ENCODE measurements at places on chromosomes 16 and 17.

DNA sequence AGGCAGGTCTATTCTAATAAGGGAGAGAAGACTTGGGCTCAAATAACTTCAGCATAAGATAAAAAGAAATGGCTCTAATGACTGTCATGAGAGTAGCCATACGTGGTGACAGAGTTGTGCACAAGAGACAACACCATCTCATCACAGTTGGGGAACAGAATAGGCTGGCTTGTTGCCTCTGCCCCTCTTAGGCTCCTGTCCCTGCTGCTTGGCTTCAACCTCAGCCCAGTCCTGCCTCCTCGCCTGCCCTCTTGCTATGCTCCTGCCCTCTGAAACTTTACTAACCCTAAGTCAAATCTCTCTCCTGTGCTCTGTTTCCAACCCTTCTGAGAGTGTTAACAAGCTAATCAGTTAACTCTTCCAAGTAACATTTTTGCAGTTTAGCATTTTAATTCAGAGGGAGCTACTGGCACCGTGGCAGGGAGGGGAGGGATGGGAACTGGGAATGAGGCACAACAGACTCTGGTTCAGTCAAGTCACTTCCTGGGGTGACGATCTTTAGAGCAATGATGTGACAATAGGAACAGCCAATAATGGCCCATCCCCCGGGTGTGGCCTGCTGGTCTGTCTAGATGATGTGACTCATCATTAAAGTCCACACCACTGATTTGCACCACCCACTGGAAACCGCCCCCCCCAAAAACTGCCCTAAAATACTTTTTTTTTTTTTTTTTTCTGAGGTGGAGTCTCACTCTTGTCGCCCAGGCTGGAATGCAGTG is 35.5 kb downstream of the DNAH17 start:
- no peak for DNase-seq

GRCh38 chr17:74951680-74952421 is 16.2 kb downstream of the OTOP3 start:
- DNase-seq, result no peak

DNA sequence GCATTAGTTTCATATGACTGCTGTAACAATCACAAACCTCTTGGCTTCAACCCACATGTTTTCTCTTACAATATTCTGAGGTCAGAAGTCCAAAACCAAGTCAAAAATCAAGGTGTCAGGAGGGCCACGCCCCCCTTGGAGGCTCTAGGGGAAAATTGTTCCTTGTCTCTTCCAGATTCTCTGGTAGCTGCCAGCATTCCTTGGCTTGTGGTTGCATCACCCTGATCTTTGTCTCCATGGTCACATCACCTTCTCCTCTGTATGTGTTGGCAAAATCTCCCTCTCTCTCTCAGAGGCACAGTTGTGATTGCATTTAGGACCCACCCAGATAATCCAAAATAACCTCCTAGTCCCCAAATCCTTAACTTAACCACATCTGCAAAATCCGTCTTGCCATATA is 105.8 kb downstream of the GAS7 start:
- no peak for DNase-seq

DNA sequence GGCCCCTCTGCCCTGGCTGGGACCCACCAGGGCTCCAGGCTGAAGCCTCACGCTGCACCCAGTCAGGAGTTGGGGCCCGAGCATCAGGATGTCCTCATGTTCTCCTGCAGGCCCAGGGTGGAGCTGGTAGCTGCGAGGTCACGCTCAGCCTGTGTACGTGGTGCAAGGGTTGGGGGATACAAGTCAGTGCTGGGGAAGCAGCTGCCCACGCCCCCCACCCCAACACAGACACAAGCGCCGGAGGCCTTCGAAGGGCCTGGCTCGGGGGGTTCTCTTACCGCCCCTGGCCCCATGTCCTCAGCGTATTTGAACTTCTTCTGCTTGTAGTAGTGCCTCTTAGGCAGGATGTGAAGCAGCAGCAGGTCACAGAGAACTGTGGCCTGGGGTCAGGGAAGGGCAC is 4.9 kb upstream of the CAMKK1 start:
- no peak for DNase-seq

GRCh38 chr16:48168075-48168474 is 12.3 kb upstream of the ABCC12 start:
- no peak for DNase-seq

DNA sequence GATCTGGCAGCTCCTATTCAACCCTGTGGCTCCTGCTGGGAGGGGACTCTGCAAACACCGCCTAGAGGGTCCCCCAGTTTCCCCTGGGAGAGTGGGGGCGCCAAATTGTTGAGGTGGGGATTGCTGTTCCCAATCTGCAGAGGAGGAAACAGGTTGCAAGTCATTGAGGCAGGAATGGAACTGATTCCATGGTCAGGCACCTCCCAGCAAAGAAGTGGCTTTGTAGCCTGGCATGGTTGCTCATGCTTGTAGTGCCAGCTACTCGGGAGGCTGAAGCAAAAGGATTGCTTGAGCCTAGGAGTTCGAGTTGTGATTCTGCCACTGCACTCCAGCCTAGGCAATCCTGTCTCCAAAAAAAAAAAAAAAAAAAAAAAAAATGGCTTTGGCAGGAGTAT is 198 bp upstream of the PYDC1 start:
- DNase-seq, result no peak

- DNase-seq, result peak; percentile 27
Measured at GRCh38 chr17:43661699-43662412, at the start of gene MEOX1. TSS of gene MEOX1 (minus strand) at chr17:43661922. CDS start at chr17:43661534, 388 bp downstream.

- no peak for DNase-seq
Measured at GRCh38 chr16:84884596-84885341, 65.0 kb downstream of the CRISPLD2 start.

GRCh38 chr17:59814685-59815084 is 78.1 kb downstream of the TUBD1 start:
- DNase-seq, result no peak

DNA sequence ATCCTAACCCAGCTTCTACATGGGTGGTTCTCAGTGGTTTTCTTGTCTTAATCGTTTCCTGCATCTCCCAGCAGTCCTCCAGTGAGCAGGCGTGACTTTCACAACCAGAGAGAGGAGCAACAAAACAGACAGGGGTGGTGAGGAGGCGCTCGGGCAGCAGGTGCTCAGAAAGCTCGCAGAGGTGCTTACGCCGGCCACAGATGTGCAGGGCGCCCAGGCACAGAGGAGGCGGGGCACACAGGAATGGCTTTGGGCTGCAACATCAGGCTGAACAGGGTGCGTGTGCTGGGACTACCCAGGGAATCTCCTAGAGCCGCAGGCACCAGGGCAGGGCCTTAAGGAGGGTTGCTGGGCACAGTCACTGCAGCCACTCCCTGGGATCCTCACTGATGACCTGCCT is 32.6 kb downstream of the KLHDC4 start:
- DNase-seq, result no peak

DNA sequence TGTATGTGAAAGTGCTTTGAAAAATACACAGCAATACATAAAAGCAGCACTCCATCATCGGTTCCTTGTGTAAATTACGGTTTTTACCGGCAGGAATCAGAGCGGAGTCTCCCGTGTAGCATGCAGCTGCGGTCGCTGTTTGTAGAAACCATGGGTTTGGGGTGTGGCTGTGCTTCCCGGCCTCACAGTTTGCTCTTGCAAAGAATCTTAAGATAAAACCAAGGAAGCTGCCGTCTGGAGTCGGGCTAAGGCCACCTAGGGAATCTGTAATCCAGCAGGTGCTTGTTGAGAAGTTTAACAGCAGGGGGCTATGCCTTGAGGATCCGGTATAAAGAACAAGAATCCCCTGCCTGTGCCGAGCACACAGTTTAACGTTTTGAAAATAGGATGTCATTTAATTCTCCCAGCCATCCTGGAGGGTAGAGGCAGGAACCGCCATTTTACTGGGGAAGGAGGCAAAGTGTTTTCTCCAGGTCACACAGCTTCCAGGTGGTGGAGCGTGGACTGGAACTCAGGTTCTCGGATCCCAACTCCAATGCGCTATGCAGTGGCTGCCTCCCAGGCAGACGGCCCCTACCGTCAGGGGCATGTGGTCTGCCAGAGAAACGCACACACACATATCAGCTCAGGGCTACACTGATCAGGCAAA is 6.0 kb upstream of the TLCD3A start:
- DNase-seq, result no peak

DNA sequence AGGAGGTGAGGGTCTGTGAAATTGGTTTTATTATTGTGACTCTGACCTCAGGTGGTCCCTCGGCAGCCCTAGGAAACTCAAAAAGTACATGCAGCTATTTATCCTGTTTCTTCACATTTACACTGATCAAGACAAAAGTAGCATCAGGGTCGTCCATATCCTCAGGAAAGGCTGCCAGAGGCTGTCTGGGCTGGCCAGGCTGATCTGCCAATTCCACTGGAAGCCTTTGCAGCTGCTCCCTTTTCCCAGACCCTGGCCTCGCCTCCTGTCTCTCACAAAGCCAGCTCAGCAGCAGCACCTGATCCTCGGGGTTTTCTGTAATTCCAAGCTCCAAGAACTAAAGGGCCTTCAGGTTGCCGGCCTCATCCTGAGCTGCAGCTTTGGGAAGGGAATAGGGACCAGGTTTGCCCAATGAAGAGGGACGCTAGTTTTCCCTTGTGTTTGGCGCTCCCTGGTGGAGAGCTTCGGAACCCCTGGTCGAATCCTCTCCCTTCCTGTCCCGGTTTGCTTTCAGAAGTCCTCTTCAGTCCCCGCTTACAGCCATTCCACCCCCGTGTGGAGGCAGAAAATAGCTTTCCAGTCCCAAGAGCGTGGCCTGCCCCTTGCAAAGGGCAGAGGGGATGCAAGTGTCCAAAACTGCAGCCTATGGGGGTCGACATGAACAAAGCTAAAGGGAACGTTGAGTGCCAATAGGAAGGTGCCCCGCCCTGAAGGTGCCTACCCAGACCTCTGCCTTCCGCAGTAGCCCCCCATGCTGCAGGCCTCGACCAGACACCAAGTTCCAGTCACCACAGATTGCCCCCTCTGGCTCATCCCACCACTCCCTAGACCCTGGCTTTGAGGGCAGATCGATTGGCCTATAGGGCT is 13.4 kb downstream of the MFSD6L start:
- DNase-seq, result peak; percentile 35

- DNase-seq, result no peak
Measured at GRCh38 chr16:67116388-67117311, 6.9 kb downstream of the PHAF1 start.

- no peak for DNase-seq
Measured at GRCh38 chr16:27241658-27242057, 26.9 kb downstream of the NSMCE1 start.

- no peak for DNase-seq
Measured at GRCh38 chr17:37190493-37190892, 185.3 kb upstream of the C17orf78 start.

GRCh38 chr17:61532826-61533225 is 58.2 kb downstream of the NACA2 start:
- DNase-seq, result no peak

DNA sequence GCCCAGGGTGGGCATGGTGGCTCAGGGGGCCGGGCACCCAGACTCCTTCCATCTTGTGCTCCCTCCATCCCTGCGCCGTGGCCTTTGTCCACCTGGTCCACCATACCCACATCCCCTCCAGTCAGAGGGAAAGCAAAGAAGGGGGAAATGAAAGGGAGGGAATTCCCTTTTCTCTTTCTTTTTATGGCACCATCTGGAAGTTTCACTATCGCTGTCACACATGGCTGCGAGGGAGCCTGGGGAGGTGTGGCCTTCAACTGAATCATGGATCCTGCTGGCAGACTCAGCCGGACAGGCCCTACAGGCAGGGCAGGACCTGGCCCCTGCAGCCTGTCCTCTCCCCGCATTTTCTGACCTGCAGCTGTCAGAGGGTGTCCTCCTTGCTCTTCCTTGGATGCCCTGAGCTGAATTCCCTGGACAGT is 6.2 kb downstream of the SLC12A3 start:
- DNase-seq, result no peak

- no peak for DNase-seq
Measured at GRCh38 chr17:82920150-82920549, 80.3 kb upstream of the ZNF750 start.

DNA sequence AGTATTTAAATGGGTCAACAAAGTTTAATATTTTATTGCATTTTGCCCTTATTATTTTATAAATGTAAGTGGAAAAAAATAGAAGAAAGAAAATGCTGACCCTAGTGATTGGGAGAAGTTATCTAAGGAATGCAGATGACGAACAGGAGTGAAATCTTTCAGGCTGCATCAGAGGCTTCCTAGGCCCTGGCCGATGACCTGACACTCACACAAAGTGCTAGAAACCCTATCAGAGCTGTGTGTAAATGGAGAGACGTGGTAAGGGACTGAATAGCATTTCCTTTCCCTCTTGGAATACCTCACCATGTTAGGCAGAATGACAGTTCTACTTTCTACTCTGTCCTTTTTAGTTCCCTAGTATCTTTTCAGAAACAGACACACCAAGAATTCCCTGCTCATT is 44.9 kb upstream of the CNEP1R1 start:
- no peak for DNase-seq

DNA sequence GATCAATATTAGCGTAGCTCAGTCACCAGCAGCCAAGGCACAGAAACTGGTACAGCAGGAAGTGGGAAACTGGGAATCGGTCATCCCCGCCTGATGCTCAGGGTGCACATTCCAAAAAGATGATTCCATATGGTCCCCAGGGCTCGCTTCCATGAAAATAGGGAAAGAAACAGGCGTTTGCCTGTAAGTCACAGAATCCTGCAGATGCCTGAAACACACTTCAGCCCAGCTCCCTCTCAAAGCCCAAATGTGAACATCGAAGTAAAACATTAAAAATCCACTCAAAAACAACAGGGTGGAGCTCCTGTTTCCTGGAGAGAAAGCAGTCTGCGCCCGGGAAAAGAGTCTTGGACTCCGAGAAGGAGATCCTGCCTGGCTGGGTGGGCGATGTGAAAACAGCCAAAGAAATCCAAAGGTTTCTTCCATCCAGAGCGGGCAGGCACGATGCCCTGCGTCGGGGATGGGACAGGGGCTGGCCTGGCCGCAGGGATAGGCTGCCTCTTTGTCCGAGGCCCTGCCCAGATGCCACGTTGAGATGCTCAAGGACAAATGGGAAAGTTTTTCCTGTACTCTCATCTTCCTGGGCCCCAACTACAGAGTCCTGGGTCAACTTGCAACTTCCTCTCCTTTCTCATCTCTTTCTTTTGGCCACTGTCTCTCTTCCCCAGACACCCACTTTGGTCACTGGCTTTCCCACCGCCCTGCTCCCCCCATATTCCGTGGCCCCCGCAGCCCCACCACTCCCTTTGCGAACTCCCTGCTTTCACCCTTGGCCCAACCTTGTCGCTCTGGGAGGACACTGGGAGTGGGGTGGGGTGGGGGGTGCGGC is 743 bp downstream of the WIPI1 start:
- DNase-seq, result no peak

GRCh38 chr17:1904273-1905182 is 74.7 kb downstream of the RPA1 start:
- DNase-seq, result no peak

DNA sequence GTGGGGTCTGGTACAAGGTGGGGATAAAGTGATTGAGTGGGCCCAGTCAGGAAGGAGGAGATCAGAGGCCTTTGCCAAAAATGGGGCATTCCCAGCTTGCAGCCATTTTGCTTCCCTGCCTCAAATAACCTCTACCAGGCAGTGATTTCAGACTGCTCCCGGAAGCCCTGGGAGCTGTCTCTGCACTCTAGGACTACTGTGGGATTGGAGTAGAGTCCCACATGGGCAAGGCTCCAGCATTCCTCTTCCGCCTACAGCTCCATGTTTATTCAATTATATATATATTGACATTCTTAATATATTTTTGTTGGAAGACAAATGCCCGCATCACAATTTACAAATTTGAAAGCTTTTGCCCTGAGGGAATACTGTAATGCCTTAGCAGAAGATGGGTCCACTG is 13.5 kb downstream of the SUPT6H start:
- no peak for DNase-seq

- DNase-seq, result no peak
Measured at GRCh38 chr16:30778549-30779244, 8.3 kb downstream of the ZNF629 start.

Measured in stimulated activated naive CD4-positive, alpha-beta T cell treated with Interleukin-2 at 50 U/mL for 16 hours (primary cell).